Stimulated activated CD8-positive, alpha-beta memory T cell treated with anti-CD3 and anti-CD28 coated beads, Interleukin-15, amount 100 ng/mL, for 1 hour (primary cell): ENCODE measurements at places on chromosomes 1 and 21.

GRCh38 chr1:105373681-105374080 lies 1624.0 kb downstream of the AMY1C start:
- no peak for DNase-seq

DNA sequence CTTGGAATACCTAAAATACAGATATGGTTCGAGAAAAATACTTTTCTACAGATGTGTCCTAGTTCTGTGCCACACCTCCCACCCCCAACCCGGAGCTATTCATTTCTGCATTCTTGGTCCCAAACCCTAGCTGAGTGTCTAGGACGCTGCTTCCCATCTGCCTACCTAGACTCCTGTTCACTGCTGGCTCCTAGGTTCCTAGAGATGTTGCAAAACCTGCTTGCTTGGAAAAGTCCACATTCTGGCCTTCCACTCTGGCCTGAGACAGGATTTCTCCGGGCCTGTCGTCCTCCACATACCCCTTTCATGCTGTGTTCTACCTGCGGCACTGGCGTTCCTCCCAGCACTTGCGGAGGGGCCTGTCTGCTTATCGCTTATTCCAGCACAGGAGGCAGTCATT lies 165.8 kb upstream of the CTTNBP2NL start:
- DNase-seq = no peak

DNA sequence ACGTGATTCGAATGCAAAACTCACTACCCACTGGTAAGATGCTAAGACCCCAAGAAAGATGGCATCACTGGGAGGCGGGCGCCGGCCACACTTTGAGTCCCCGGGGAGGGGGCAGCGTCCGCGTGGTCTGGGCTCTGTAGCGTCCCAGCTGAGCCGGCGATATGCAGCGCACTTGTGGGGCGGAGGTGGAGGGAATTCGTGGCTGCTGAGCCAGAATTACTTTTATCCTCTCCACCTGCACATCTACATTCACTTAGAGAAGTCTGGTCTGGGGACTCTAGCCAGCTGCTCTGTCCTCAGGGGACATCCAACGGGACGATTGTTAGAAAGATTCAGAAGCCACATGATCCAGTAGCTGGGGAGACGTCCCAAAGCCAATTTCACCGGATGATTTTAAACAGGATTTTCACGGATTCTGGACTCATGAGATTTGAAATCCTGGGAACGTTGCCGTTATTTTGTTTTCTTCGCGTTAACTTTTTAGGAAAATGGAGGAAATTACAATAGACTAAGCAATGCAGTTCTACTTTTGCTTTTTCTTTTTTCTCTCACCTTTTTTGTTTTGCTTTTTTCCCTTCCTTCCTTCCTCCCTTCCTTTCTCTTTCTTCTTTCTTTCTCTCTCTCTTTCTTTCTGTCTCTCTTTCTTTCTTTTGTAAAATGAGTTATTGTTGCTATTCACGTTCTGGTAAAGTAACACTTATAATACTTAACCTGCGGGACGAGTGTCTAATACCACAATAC lies 1.3 kb downstream of the JAM2 start:
- no peak for DNase-seq

DNA sequence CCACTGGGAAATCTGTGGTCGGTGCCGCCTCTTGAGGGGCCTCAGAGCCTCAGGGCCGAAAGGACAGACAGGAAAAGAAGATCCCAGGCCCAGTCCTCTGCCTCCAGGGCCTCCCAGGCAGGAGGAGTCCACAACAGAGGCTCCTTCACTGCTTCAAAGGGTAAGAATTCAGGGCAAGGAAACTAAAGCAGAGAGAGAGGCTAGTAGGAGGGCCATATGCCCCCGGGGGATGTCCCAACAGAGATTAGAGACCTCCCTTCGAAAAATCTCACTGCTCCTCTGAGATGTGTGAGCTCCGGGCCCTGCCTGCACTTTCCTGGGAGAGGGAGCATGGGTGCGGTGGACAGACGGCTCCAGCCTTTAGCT lies 465.9 kb downstream of the NPHP4 start:
- no peak for DNase-seq

DNA sequence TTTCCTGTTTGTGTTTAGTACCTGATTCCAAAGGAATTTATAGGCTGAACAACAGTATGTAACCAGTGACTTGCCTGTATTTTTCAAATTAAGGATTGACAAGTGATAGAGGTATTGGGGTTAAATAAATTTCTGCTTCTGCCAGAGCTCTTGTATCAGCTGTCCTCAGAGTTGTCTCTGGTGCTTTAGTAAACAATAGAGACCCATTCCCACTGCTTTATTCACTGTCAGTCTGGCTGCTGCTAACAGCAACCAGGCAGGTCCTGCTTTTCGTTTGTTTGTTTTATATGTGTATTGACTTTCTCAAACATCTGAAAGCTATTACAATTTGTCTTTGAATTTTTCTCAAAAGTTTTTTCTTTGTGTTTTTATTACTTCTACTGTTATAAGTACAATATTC lies 76.1 kb downstream of the OLFM3 start:
- no peak for DNase-seq

DNA sequence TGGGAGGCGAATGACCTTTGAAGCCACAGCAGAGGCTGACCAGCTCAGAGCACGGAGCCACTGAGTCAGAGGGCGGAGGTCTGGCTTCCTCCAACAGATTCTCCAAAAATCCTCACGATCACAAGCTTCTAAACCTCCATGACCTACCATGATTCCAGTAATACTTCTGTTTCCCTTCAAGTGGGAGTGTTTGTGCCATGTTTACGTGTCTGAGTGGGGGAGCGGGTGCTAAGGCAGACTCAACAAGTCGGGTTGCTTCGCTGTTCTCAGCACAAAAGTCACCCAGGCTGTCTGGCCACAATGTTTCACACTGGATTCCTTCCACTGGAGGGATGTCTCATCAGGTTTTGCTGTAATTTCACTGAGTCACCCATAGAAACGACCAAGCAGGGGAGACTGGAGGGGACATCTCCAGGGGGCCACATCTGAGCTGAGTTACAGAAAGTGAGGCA lies 86.2 kb downstream of the SLC66A1 start:
- DNase-seq = no peak

DNA sequence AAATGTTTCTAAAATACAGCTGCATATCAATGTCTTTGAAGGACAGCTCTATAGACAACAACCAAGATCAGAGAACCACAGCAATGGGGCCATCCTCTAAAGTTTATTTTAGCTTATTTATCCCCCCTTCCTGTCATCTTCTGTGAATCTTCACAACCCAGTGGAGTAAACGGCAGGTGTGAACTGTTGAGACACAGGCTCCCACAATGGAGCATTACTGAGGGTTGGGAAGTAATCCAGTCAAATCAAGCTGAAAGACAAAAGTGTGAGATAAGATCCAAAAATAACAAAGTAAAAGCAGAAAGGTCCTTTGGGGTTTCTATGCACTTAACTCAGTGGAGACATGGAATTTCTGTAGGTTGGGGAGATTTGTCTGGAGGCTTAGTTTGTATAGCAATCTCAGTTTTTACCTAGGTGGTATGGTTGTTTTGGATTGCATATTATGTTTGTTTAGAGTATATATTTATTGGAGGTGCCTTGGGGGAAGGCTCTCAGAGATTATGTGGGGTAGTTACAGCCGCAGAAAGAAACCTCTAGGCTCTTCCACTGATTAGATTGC lies 286.9 kb upstream of the ADGRL2 start:
- DNase-seq = no peak

GRCh38 chr1:31750858-31751510 lies 13.2 kb downstream of the ADGRB2 start:
- no peak for DNase-seq

GRCh38 chr1:42983253-42983652 lies 24.6 kb upstream of the SLC2A1 start:
- DNase-seq = no peak

DNA sequence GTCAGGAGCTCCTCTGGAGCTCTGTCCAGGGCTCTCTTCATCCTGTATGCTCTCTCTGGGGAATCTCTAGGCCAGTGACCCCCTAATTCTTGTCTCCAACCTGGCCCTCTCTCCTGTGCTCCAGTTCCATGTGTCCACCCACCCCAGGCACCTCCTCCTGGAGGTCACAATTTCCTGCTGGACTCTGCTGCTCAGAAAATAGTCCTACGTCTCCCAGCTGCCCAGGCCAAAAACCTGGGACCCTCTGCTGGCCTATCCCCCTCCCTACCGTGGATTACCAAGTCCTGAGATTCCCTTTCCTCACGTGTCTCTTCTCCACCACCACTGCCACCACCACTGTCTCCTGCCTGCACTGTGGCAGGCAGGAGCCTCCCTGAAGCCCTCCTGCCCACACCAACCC lies 11.7 kb downstream of the NES start:
- no peak for DNase-seq
